Renal cortical epithelial cell (primary cell): ENCODE measurements at places on chromosomes 13 and 19. TPM values are rescaled to one million over a fixed set of nuclear protein-coding genes. Genes with fewer than 3 reads are reported as not detected.

The GPR12 gene
- not detected in 2 replicates for total RNA-seq

The ZNF763 gene
- total RNA-seq = 1.7 and 5.0 TPM in 2 replicates

The RETN gene
- not detected in 2 replicates for total RNA-seq

The DUS3L gene
- total RNA-seq = 15.9 and 30.0 TPM in 2 replicates

The TPTE2 gene
- not detected in 2 replicates for total RNA-seq

The SLAIN1 gene
- total RNA-seq = 5.8 and 14.1 TPM in 2 replicates

The STAP2 gene
- total RNA-seq = 26.6 and 89.1 TPM in 2 replicates

The CRTC1 gene
- 0.17 and 3.2 TPM in 2 replicates for total RNA-seq

The GNG7 gene
- 1.8 TPM in 1 of 2 replicates, not detected in the other for total RNA-seq

The ZNF579 gene
- total RNA-seq = 3.1 and 12.4 TPM in 2 replicates

The VWA8 gene
- total RNA-seq = 29.0 and 45.4 TPM in 2 replicates

The SLC17A7 gene
- total RNA-seq = 0.15 TPM in 1 of 2 replicates, not detected in the other

The NBEA gene
- total RNA-seq = 5.9 and 31.2 TPM in 2 replicates

The CALR3 gene
- total RNA-seq = not detected in 2 replicates

The CAMSAP3 gene
- total RNA-seq = 1.9 and 3.8 TPM in 2 replicates

The NLRP4 gene
- not detected in 2 replicates for total RNA-seq

The S1PR4 gene
- total RNA-seq = 0.10 TPM in 1 of 2 replicates, not detected in the other

The GAPDHS gene
- not detected in 2 replicates for total RNA-seq

The CERS1 gene
- total RNA-seq = 0.40 and 1.0 TPM in 2 replicates

The ZNF490 gene
- total RNA-seq = 10.2 and 19.6 TPM in 2 replicates

The PSG1 gene
- total RNA-seq = 0.35 and 0.70 TPM in 2 replicates

The TTYH1 gene
- not detected in 2 replicates for total RNA-seq

The LHFPL6 gene
- 14.1 and 17.9 TPM in 2 replicates for total RNA-seq

The HOMER3 gene
- total RNA-seq = 83.2 and 93.7 TPM in 2 replicates

The ZIC5 gene
- not detected in 2 replicates for total RNA-seq

The WDR87 gene
- total RNA-seq = not detected in 2 replicates

The SERPINE3 gene
- not detected in 2 replicates for total RNA-seq

The ALKBH6 gene
- 10.6 and 11.8 TPM in 2 replicates for total RNA-seq

The TMEM38A gene
- total RNA-seq = 1.9 and 8.7 TPM in 2 replicates

The CRX gene
- total RNA-seq = not detected in 2 replicates

The ZSWIM9 gene
- total RNA-seq = 1.0 and 5.6 TPM in 2 replicates

The FUT3 gene
- total RNA-seq = 0.05 and 3.1 TPM in 2 replicates

The ATP7B gene
- total RNA-seq = 3.5 and 15.9 TPM in 2 replicates

The SLC10A2 gene
- total RNA-seq = not detected in 2 replicates

The MEIOSIN gene
- not detected in 2 replicates for total RNA-seq

The WDR88 gene
- not detected in 2 replicates for total RNA-seq
